ENCODE measurements at places on chromosomes 6 and 20. TPM values are rescaled to one million over a fixed set of nuclear protein-coding genes. Genes with fewer than 3 reads are reported as not detected.

F13A1 gene
- not detected for total RNA-seq

PTK6 gene
- total RNA-seq = under 0.01 TPM

THBS2 gene
- total RNA-seq = 3,001 TPM

PLCB4 gene
- 1.1 TPM for total RNA-seq

TRIM27 gene
- 54.9 TPM for total RNA-seq

ZNF391 gene
- 0.45 TPM for total RNA-seq

ZHX3 gene
- total RNA-seq = 10.3 TPM

PHACTR2 gene
- total RNA-seq = 16.0 TPM

GSS gene
- total RNA-seq = 66.1 TPM
